Stimulated activated CD4-positive, alpha-beta T cell treated with anti-CD3 and anti-CD28 coated beads, TNF-alpha, amount 100 ng/mL, for 4 hours (primary cell): ENCODE measurements at places on chromosomes 6 and 20.
A peak's percentile ranks its signal among the peaks of the same experiment; 100 is the strongest.

DNA sequence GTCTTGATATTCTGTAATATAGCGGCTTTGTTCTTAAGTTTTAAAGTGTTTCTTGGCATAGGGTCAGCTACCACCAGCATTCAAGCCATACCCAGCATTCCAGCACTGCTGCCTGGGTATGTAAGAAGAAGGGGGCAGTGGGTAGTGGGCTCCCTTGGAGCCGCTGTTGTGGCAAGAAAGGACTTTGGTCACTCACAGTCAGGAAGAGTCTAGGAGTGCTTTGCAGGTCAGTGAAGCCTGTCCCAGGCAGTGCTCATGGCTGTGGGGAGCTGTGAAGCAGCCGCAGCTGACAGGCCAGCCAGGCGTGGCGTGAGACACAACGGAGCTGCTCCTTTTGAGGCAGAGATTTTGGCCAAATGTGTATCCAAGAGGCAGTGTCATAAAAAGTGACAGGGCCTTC, 512.0 kb downstream of the CDKAL1 start:
- DNase-seq: no peak

DNA sequence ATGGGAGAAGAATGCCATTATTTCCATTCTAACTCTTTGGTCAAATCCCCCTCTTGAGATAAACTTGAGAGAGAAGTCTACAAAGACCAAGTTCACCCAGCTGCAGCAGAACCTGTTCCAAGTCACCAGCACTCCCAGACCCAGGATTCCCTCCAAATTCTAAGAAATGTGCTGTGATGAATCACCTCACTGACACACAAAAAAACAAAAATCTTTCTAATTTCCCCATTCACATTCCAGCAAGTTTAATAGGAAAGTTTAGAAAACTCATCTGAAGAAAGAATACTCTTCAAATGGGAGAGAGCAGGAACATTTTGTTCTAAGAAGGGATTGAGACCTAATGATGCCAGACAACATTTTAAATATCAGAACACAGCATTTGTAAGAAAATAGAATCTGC, 213.6 kb upstream of the PLCB4 start:
- DNase-seq: no peak

DNA sequence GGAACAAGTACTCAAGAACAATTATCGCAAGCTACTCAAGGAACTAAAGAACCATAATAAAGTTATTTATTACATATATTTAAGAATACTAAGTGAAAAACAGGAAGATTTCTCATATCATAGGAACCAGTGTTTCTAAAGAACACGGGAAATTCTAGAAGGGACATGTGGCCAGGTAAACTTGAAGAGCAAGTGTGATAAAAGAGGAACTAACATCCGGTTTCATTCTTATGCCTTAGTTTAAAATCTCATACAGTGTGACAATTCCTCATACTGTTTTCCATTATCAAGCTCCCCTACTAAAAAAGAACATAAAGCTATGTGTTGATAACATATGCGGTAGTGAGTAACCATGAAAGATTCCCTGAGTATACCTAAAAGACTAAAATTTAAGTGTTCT, 163.5 kb upstream of the SHLD1 start:
- DNase-seq: no peak

DNA sequence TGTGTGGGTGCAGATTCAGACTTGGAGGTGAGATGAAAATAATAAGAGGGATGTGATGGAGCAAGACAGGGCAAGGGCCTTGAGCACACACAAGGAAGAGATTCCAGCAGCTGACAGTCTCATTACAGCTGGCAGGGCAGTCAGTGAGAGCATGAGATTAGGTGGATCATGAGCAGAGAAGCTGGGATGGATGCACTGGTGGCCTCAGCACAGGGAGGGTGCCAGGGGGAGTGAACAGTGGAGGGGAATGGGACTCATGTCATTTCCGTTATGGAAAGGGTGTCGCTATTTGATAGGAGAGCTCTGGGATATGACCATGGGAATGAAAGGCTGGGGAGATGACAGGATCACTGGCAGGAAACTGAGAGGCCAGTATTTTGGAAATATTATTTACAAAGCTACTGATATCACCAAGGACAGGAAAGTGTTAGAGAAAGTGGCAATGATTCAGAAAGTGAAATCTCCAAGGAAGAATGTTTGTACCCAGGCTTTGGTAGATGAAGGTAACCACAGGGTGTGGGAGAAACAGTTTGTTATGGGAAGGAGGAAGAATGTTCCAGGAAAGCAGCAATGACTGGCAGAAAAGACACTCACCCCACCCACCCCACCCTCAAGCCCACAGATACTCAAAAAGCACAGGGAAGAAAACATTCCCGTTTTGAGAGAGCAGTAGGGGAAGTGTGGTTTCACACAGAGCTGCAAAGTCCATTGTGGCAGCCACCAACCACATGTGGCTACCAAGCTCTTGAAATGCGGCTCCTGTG, 214.7 kb upstream of the PROKR2 start:
- DNase-seq: no peak

DNA sequence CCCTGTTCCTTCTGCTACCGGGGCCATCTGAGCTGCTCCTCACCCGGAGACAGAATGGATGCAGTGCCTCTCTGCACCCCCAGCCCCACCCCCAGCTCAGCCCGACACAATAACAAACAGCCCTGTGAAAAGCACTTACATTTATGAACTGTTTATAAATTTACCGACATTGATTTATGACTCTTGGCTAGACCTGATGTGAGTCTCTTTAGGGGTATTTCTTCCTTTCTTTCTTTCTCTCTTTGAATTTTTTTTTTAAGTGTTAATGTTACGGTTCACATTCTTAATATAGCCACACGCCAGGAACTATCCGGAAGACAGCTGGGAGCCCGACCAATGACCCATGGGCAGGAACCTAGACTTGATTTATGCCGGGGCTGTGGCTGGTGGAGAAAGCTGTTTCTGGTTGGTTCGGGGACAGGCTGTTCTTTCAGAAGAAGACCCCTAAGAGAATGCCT, 266.3 kb downstream of the CDC5L start:
- DNase-seq: no peak

DNA sequence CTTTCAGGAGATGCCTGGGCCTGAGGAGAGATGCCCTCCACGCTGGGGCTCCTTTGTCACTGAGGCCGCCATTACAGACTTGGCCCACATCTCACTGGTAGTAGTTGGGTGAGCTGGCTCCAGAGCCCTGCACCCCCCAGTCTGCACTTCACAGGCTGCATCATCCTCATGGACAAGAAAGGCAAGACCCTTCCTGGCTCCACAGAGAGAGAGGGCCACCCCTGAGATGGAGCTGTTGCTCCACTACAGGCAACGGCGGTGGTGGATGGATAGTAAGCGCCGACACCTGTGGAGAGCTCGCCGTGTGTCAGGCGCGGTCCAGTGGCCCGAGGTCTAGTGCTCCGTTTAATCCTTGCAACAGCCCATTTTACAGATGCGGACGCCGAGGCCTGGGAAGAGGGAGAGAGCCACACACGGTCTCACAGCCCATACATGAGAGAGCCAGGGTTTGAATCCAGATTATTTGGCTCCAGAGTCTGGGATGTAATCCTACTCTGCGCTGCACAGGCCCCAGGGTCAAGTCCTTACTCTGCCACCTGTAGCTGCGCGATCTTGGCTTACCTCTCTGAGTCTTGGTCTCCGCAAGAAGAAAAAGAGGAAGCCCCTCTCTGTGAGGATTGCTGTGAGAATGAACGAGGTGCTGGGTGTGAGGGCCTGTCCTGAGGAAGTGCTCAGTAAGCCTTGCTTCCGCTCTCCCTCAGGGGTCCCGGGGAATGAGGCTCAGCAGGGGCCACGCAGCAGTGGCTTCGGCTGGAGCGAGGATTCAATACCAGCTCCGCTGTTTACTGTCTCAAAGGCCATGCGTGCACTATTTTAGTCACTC, 34.5 kb downstream of the SPDEF start:
- no peak for DNase-seq

GRCh38 chr6:156046841-156047449, 591.3 kb upstream of the NOX3 start:
- DNase-seq: no peak

DNA sequence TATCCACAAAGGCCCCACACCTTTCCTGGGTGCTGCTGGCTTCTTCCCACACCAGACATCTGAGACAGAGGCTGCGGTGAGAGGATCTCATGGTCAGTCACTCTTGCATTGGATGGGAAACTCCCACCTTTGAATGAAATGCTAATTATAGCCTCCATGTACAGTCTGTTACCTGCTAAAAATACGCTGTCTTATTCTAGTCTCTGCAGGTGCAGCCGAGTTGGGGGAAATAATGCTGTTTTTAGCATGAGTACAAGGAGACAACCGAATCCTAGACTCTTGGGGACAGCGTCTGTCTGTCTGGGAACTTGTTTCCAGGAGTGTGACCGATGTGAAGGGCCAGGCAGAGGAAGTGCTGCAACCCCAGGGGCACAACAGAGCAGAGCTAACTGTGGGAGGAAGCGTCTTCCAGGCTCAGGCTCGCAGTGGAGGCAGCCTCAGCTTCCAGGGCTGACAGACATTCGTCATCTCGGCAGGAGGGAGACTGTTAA, 286.2 kb downstream of the PREX1 start:
- DNase-seq: no peak

DNA sequence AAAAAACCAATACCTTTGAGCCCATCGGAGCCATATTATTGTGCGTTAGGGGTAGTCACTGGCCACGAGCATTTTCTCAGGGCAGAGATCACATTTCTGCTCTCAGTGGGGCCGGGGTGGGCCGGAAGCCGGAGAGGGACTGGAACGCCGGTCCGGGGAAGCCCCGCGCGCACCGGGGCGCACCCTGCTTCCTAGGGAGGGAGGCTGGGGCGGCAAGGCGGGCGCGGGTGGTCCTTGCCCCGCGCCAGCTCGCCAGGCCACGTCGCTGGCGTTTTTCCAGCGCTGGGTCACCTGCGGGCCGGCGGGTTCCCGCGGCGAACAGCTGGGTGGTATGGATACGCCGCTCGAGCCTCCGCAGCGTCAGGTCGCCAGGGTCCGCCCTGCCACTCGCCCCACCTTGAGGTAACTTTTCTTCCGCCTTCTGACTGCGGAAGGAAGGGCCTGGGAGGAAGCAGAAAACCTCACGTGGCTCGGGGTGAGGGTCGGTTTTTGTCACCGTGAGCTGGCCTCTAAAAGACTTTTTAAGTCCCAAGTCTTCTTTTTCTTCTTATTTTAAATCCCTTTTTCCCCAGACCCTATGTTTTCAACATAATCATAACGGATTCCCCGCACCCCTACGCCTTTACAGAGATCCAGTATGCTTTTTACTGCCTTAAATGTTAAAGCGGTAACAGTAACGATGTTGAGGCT, 2.7 kb upstream of the EEF1A1 start:
- peak; percentile 73 for DNase-seq

- DNase-seq: no peak
Observed at GRCh38 chr20:63980317-63980805, 571 bp upstream of the PRPF6 start.

- no peak for DNase-seq
Observed at GRCh38 chr20:32338665-32339064, 19.5 kb upstream of the ASXL1 start.

DNA sequence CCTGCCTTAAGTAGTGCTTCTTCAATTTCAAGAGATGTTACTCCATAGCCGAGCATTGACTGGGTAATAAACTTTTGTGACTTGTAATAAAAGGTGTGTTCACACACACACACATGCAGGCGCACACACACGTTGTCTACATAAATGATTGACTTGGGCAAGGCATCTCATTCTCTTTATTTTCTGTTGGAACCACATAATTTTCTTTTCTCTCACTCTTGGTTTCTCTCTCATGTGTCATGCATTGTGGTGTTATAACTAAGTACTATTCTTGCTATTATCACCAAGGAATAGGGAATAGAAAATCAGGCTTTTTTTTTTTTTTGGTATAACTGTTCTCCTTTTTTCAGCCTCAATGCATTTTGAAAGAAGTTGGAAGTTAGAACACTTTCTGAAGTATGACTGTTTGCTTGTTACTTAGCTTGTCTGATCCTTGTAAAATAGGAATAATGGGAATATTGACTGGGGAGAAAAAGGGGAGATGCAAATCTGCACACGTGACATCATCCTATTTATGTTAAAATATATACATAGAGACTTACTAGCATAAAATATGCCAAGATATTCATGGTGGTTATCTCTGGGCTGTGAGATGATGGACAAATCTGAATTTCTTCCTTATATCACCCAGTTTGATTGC, 26.1 kb upstream of the CD83 start:
- DNase-seq: no peak

DNA sequence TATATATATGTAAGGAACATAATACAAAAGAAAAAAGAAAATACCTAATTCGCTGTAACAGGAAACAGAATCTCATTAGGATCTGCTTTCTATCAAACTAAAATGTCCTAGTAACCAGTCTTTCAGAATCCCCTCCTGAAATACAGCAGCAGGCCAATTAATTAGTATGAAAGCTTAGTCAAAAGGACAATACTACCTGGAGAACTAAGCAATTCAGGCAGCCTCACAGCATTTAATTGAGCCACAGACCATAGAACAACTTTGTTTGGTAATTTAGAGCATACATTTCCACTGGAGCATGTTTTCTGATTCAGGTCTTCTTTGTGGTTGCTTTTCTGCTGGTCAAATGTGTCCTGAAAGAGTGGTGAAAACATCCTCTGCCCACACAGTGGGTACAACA, 516.0 kb downstream of the LMBRD1 start:
- no peak for DNase-seq

GRCh38 chr6:125940247-125941041, 16.1 kb upstream of the HINT3 start:
- DNase-seq: no peak

DNA sequence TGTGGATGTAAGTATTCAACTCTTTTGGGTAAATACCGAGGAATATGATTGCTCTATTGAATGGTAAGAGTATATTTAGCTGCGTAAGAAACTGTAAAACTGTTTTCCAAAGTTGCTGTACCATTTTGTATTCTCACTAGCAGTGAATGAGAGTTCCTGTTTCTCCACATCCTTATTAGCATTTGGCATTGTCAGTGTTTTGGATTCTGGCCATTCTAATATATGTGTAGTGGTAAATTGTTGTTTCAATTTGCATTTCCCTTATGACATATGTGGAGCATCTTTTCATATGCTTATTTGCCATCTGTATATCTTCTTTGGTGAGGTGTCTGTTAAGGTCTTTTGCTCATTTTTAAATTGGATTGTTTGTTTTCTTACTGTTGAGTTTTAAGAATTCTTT, 29.3 kb upstream of the KAT14 start:
- no peak for DNase-seq

GRCh38 chr6:160071805-160072690, 49.6 kb upstream of the SLC22A1 start:
- DNase-seq: no peak

DNA sequence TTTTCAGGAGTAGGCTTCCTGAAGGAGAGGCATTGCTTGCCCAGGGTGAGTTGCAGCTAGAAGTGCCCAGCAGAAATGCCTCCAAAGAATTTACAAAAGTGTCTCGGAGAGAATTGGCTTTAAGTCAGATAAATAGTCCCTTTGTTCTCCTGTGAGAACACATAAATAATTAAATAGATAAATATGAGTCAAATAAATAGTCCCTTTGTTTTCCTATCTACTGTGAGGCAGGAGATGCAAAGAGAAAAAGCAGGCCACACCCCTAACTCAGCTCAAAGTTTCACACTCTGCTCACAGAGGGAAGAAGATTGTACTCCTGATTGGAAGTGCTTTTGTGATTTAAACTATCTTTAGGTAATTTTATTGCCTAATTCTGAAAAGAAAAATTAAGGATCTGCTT, 180.7 kb upstream of the PRSS16 start:
- no peak for DNase-seq
